ENCODE measurements at places on chromosomes 12 and 14.

- DNase-seq: no peak
Observed at GRCh38 chr14:48250575-48250974, 575.2 kb upstream of the MDGA2 start.

- DNase-seq: no peak
Observed at GRCh38 chr14:93973607-93974006, 2.8 kb downstream of the ASB2 start.

DNA sequence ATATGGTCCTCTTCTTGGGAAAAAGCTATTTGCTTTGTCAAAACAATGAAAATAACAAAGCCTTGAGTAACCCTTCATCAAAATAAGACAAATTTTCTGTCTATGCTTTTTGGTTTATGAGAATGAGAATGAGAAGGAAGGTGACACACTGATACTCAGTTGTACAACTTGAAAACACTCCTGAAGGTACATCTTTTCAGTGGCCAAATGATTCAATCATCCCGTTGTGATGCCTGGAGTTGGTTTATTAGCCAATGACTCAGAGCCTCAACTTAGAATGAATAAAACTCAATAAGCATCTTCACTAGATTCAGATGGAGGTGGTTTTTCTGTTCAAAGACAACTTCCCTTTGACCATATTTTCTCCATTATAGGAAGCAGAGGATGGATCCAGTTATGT, 7.8 kb upstream of the CALM1 start:
- no peak for DNase-seq

DNA sequence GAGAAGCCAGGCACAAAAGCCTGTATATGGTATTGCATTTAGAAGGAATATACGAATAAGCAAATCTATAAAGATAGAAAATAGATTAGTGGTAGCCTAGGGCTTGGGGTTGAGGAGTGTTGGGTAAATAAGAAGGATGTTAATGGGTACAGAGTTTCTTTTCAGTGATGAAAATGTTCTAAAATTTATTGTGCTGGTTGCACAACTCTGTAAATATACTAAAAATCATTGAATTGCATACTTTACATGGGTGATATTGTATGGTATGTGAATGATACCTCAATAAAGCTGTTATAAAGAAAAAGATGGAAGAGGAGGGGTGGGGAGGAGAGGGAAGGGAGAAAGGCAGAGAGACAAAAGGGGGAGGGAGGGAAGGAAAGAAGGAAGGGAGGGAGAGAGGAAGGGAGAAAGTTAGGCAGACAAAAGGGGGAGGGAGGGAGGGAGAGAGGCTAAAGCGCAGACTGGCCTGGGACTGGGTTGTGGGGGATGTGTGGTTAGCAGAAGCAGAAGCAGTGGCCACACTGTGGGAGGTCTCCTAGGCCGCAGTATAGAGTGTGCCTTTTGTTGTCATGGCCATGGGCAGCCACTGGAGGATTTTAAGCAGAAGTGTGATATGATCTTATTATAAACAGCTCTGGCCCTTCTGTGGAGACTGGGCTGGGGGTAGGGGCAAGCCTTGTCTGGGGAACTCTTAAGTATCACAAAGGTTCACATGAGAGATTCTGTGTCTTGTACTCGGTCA, 73.6 kb upstream of the ELK3 start:
- no peak for DNase-seq

- DNase-seq: no peak
Observed at GRCh38 chr12:113900716-113901115, 65.4 kb downstream of the RBM19 start.

- DNase-seq: no peak
Observed at GRCh38 chr12:50661300-50662115, 102.4 kb upstream of the ATF1 start.

DNA sequence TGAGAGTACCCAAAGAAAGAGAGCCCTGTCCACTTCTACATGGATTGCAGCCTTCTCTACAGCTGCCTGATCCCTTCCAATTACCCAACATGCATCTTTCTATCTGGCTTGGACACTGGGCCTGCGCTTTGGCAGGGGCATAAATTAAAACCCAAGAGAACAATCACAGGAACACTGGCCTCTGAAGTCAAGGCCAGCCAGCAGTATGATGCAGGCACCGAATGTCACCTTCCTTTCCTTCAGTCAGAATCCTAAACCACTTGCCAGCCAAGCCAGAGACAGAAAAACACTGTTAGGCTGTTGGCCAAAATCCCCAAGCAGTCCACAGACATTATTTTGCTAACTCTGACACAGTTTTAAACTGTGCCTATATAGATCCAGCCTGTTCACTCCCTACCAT, 113.7 kb downstream of the DUSP6 start:
- no peak for DNase-seq

DNA sequence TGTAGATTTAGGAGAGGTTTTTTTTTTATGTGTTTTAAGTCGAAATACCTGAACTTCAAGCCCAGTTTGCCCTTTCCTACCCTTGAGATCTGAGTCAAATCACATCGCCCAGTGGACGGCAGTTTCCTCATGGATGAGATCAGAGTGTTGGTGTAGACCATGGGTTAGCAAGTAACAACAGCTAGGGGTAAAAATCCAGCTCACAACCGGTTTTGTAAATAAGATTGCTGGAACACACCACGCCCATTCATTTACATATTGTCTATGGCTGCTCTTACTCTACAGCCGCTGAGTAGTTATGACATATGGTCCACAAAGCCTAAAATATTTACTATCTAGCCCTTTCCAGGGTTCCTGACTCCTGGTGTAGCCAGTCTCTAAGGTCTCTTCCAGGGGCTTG, 158.5 kb upstream of the PLEKHG7 start:
- DNase-seq: no peak

GRCh38 chr12:126784328-126784921, 1482.5 kb upstream of the TMEM132C start:
- peak; percentile 64 for DNase-seq

GRCh38 chr12:52645982-52646381, 6.0 kb downstream of the KRT2 start:
- DNase-seq: no peak

- DNase-seq: no peak
Observed at GRCh38 chr14:54114941-54115340, 158.3 kb upstream of the BMP4 start.

DNA sequence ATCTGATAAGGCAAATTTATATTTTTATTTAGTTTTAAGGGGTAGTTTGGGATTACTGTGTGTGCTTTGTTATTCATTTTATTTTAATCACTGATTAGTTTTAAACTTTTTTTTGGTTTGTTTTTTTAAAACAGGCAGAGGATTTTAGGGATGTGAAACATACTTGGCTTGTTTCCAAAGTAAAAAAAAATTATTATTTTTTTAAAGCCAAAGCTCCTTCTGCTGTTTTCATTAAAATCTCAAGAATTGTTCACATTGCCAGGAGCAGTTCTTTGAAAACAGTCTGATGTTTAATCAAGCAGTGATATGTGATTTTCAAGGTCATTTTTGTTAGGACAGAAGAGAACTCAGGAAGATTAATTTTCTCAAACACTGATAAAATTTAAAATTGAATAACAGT, 11.2 kb downstream of the TTC8 start:
- DNase-seq: no peak

GRCh38 chr12:4273652-4274395, at the start of gene CCND2:
TSS of gene CCND2 (plus strand) at chr12:4273762. CDS start at chr12:4274041, 279 bp downstream.
- peak; percentile 59 for DNase-seq

GRCh38 chr14:99740411-99740810, 52.8 kb upstream of the EML1 start:
- DNase-seq: no peak

- no peak for DNase-seq
Observed at GRCh38 chr12:12899530-12900380, 8.4 kb downstream of the GPRC5A start.

DNA sequence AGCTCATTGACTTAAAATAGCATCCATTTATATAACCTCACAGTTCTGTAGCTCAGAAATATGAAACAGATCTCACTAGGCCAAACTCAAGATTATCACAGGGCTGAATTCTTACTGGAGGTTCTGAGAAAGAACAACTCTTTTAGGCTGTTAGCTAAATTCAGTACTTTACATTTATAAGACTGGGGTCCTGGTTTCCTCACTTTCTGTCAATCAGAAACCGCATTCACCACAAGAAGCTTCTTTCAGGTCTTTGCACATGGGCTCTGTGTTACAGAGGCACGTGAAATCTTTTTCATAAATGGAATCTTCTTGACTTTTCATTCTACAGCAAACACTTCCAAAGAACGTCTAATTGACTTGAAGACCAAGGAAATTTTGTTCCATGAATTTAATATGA, 876.3 kb upstream of the FOXG1 start:
- DNase-seq: no peak

GRCh38 chr14:70052990-70053389, 135.8 kb downstream of the SLC8A3 start:
- DNase-seq: peak; percentile 67

DNA sequence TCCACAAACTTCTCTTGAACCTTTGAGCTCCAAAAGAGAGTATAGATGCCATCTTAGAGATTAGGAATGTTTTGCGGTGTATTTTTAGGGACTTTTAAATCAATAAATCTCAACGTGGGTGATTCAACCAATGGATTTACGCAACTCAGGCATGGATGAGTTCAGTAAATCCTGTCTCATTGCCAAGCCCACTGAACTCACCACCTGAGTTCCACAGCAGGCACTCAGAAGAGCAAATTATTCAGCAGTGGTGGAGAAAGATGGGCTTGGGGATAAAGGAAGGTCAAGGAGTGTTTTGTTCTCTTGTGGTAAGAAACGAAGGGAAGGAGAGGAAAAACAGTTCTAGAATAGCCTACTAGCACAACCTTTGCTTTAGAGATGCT, 68.7 kb upstream of the HMGA2 start:
- no peak for DNase-seq

- DNase-seq: no peak
Observed at GRCh38 chr14:23132970-23133369, 13.9 kb upstream of the CEBPE start.

DNA sequence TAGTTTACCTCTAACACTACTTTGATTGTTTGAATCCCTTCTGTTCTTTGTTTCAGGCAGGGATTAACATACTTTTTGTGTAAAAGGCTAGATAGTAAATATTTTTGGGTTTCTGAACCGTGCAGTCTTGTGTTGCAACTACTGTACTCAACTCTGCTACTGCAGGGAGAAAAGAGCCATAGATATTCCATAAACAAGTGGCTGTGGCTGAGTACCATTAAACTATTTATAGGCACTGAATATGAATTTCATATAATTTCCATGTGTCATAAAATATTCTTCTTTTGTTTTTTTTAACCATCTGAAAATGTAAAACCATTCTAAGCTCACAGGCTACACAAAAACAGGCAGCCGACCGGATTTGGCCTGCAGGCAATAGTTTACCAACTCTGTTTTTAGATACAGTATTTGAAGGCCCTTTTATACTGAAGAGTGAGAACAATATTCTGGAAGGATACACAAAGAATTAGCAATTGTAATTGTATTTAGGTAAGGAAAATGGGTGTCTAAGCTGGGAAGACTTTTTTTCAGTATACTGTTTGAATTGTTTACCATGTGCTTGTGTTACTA, 15.7 kb downstream of the NR1H4 start:
- DNase-seq: no peak

DNA sequence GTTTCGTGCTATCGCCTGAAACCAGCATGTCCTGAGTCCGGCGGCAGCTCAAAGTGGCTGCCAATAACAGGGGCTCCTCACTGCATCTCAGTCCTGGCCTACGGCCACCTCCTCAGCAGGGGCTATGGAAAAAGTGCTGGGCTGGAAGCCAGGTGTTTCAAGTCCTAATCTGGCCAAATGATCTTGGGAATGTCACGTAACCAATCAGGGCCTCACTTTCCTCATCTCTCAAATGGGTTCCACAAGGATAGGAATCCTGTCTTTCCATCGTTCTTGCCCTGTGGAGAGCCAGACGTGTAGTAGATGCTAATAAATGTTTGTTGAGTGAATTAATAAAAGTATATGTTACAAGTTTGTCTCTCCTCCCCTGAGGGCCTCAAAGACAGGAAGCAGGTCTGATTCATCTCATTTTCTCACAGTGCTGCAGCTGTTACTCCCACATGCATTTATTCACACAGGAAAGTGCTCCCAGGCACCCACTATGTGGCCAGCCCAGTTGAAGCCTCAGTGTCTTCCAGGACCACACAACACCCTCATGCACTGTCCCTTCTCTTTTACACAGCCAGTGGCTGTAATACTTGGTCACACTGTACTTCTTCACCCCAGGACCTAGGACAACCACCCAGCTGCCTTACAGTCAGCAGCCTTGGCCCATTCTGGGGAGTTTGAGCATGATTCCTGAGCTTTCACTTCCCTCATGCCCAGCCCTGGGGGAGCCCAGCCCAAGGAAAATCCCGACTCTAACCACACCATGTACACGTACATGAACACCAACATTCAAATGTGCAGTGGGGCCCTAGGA, 5.0 kb downstream of the CMKLR1 start:
- DNase-seq: no peak

DNA sequence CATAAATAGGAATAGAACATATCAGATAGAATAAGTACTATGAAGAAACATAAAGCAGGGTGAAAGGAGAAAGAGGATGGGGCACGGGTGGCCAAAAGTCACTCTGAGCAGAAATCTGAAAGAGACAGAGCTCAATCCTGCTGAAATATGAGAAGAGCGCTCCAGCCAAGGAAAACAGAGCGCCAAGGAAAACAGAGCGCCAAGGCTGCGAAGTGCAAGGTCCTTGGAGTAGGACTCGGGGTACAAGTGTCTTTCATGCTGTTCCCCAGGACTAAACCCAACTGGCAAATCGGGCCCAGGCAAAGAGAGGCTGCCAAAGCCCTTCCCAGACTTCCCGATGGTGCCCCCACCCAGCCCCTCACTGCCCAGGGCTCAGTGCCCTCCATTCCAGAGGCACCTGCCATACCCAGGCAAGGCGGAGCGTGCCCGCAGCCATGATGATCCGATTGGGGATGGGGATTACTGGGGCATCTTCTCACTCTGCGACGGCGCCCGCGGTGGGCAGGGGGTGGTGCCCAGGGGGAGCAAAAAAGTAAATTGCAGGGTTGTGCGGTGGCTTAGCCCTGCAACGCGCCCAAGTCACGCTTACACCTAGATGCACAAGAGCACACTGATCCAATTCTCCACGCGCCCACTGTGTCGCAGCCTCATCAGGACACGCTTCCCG, 1.7 kb downstream of the LTBP2 start:
- DNase-seq: no peak
